CD4-positive, alpha-beta T cell treated with Interleukin-2 at 100 ng/mL for 4 hours (primary cell): ENCODE measurements at places on chromosomes 1 and 21.

GRCh38 chr21:17351766-17352165 is 161.1 kb upstream of the CXADR start:
- no peak for DNase-seq

DNA sequence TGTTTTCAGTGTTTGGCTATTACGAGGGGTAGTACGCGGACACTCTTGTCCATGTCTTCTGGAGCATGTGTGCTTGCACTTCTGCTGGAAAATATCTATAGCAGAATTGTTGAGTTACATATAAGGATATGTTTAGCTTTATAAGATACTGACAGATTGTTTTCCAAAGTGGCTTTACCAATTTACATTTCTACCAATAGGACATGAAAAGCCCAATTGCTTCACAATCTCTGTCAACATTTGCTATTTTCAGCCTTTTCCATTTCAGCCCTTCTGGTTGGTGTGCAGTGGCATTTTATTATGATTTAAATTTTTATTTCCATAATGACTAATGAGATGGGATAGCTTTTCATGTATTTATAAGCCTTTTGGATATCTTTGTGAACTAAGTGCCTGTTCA is 6.3 kb upstream of the ANGPTL7 start:
- DNase-seq, result no peak

DNA sequence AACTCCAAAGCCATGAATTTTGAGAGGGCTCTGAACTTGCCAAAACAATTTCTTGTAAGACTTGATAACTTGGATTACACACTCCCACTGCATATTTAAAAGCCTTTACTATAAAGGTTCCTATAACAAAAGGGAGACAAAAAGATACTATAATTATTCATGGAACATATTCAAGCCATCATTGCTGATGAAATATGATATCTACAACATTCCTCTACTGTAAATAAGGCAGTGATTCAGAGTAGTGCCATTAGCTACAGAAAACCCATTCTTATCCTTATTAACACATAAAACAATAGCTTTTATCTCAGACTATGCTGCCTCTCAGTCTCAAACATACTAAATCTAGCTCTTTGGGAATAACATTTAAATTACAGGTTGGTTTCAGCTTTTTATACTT is 675.5 kb upstream of the CXADR start:
- no peak for DNase-seq

- no peak for DNase-seq
Observed at GRCh38 chr1:205668951-205669340, 11.4 kb downstream of the SLC45A3 start.

DNA sequence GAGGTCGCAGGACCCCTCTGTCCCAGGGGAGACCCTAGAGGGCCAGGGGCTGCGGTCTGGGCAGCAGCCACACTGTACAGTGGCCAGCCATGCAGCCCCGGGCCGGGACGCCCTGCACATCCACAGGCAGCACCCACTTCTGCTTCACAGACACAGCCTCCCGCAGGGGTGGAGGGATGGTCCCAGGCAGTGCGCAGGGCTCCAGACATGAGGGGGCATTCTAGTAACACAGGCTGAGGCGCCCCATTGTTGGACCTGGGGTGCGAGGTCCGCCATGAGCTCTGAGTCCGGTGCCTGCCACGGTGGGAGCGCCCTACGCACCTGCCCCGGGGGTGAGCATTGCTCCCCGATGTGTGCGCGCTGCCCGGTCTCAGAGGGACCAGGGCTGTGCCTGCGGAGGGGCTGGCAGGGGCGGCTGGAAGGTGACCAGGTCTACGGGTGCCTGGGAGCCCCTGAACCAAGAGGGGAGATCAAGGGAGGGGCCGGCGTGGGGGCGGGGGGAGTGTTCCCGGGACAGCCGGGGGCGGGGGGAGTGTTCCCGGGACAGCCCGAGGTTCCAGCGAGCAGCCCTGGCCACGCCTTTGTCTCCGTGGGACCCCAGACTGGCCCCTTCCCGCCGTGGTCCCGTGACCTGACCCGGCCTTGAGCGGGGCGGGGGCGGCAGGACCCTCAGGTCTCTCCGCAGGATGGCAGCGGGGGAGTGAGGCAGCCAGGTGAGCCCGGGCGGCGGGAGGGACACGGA is 4.5 kb downstream of the MMEL1 start:
- DNase-seq, result no peak

DNA sequence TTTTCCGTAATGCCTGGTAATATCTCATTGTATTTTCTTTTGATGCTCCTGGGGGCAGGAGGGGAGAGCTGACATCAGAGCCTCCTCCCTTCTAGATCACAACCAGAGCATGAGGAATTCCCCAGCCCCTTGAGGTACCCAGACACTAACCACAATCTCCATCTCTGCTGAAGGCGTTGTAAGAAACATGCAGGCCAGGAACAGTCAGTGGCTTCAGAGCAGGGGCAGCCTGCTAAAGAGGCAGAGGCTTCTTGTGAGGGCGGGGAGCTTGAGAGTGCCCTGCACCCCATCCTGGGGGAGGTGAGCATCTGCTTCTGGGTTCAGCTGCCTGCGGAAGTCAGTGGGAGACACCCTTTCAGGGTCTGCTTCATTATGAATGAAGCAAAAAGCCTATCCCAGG is 19.0 kb downstream of the MAPKAPK2 start:
- peak; percentile 63 for DNase-seq

GRCh38 chr1:119715542-119715941 is 3.8 kb downstream of the PHGDH start:
- no peak for DNase-seq

DNA sequence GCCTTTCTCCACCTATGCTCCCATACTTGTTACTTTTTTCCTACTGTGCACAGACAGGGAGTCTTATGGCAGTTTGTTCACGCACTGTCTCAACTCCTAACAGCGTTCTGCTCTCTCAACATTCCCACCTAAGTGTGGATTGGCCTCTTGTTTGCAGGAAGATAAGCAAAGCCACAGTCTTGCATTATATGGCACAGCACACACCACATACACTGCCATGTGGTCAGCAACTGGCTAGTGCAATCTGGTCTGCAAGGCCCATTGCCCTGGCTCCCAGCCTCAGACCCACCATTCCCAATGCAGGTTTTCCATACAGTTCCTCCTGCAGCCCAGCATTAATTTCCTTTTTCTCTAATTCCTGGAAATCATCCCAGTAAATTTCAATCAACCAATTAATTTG is 38.3 kb upstream of the LAMC2 start:
- DNase-seq, result no peak

GRCh38 chr1:27395441-27396195 is 3.2 kb downstream of the GPR3 start:
- peak; percentile 83 for DNase-seq

DNA sequence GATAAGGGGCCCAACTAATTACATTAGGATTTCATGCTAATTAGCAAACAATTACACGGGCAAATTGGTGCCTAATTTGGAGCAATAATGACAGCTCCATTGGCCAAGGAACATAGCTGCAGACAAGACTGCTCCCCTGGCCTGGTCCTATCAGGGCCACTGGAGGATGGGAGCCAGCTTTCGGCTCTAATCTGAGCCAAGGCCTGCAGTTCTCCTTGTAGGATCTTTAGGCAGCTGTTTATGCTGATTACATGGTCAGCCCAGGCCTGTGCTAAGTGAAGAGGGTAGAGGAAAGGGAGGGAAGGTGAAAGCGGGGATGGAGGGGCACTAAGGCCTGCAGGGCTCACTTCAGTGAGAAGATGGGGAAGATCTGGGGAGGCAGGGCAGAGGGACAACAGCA is 12.4 kb upstream of the ADGRB2 start:
- DNase-seq, result no peak

DNA sequence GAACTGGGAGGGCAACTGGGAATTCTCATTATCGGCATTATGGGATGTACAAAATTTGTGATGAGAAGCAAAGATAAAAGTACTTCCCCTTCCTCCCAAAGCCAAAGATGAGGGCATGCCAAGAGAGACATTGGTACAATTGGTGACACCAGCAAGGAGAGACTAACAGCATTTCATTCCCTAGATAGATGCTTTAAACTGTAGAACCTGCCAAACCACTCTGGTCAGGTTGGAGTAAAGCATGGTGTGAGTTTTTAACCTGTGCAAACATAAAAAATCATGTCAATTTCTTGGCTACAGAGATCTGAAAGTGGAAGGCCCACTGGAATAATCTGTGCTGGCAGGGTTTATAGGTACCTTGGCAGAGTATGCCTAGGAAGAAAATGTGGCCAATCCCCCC is 19.4 kb downstream of the CTXND2 start:
- DNase-seq, result no peak

DNA sequence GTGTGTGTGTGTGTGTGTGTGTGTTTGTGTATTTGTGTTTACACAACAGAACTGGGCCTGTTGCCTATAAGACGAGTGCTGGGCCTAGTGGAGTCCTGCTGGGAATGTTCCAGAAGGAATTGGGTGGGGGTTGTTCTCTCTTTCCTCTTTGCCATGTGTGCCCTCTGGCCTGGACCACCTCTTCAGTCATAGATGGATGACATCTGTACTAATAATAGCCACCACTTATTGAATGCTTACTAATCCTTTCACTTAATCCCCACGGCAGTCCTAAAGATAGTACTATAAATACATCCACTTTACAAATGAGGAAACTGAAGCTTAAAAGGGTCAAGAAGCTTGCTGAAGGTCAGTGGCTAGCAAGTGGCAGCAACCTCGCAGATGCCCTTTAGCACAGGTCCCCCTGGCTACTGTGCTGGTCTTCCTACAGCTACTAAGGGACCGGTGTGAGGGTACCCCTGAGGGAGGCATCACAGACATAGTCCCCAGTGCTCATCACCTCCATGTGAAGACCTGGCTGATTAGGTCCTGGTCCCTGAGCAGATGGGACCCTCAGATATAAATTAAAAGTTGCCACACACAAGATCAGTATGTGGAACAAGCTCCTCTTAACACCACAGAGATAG is 55.2 kb upstream of the KIF1B start:
- no peak for DNase-seq

- no peak for DNase-seq
Observed at GRCh38 chr1:19921310-19921709, 2.1 kb downstream of the PLA2G2E start.

DNA sequence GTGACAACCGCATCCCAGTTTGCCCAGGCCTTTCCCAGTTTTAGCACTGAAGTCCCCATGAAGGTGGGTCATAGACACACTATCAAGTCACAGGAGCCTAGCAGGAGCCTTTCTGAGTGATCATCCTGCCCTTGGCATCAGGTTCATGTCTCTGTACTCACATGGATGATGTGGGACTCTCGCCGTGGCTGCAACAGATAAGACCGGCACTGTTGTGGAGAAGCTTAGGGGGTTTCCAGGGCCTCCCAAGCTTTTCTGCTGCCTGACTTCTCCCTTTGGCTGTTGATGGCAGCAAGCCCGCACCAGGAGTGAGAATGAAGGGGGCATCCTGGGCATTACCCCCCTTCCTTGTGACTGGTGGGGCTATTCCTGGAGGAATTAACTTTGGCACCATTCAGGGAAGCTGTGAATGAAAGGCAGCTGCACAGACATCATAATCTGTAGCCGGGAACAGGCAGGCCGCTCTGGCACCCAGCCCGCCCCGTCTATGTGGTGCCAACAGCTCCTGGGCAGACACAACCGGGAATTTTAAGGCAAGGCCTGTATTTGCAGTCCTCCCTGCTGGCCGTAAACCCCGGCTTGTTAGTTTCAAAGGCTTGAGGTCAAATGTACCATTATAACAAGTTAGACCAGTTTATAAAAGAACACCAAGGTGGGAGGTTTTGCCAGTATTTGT is 148.6 kb downstream of the HUNK start:
- no peak for DNase-seq

DNA sequence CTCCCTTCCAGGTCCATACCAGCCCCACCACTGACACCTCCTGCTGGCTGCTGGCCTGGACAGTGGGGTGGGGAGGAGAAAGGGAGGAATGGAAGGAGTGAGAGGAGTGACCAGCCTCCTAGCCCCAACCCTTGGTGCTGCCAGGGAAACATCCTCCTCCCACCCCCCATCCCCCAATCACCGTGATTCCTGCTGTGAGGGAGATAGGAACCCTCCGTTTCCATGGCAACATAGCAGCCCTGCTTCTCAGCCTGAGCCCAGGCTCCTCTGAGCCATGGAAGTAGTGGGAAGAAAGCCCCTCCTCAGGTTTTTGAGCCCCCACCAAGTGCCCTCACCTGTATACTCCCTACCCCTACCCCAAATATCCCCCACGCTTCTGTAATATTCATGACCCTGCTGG is 44.4 kb upstream of the SCMH1 start:
- DNase-seq, result no peak

DNA sequence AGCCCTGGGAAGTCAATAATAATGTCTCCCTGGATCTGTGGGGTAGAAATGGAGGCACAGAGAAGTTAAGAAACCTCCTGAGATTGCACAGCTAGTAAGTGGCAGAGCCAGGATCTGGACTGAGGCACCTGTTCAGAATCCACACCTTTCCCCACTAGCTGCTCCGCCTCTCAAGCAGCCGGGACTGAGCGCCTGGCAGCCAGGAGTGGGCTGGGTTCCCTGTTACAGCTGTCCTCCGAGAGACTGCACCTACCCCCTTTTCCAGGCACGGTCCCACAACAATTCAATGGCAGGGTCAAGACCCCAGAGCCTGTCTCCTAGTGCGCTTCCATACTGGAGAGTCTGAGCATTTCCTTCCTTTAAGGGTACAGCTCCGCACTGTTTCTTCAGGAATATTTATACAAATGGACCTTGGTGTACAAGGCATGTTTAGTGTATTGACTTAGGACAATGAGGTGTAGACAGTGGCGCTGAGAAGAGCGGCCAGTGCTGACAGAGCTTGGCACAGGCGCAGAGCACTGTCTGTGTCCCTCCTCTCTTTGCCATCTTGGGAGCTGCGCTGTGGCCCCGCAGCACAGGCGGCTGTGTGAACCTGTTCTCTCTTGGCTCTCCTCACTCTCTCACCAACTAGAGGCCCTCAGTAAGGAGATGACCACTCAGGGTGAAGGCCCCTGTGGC is 24.4 kb downstream of the GRHL3 start:
- no peak for DNase-seq

GRCh38 chr1:114250683-114251572 is 97.3 kb upstream of the SYT6 start:
- no peak for DNase-seq

GRCh38 chr1:69993810-69994209 is 211.6 kb downstream of the LRRC40 start:
- DNase-seq, result no peak
